ENCODE measurements at places on chromosomes 7 and 10.

DNA sequence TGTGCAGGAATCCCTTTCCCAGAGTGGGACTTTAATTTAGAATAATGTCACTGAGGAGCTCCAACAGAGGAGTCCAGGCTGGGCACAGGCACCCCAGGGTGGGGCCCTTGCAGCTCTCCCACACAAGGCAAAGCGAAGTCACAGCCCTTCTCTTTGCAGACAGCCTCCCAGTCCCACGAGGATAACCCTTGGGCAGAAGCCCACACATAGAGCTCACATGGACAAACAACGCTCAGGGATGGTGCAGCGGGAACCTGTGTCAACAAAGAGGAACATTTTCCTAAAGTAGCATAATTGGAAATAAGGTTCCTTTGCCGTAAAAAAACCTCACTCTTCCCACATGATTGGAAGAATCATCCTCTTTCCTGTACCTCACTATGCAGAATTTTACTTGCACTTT lies 29.3 kb upstream of the GGCT start:
- DNase-seq = no peak

GRCh38 chr7:37635346-37635745 lies 48.2 kb upstream of the GPR141 start:
- DNase-seq = no peak

DNA sequence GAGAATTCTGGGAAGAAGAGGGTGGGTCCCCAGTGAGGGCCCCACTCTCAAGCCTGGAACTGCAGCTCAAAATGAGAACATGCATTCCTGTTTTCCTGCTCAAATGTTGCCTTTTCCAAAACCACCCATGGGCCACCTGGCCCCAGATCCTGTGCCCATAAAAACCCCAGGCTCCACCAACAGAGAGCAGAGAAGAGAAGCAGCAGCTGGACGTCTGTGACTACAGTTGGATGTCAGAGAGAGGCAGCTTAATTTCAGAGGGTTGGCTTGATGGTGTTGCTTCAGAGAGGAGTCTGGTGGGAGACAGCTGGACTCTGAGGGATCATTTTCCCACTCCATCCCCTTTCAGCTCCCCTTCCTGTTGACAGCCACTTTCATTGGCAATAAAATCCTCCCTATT lies 256.4 kb downstream of the FZD1 start:
- DNase-seq = no peak

GRCh38 chr7:151595702-151596350 lies 76.1 kb upstream of the RHEB start:
- DNase-seq = no peak

DNA sequence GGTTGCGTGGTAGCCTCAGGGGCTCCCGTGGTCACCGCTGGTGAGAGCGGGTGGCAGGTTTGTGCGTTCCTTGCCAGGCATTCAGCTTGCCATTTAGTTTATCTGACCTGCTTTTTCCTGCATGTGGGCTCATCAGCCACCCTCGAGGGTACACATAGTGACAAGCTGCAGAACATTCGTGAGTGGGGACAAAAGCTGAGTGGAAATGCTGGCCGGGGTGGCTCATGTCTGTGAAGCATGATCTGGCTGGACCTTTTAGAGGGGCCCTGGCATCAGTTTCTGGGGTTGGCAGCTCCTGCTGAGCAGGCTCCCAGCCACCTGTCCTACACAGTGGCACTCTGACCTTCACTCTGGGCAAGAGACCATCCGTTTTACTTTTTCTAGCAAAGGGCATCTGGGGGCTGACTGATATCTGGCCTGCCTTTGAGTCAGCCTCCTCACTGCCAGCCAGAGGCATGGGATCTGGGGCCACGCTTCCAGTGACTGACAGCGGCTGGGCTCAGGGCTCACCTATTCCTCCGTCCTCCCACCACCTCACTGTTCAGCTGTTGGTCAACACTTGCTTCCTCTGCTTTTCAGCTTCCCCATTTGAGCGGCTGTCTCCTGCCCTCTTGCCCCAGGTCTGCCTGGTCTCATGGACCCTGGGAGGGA lies 75.0 kb downstream of the LANCL2 start:
- no peak for DNase-seq

DNA sequence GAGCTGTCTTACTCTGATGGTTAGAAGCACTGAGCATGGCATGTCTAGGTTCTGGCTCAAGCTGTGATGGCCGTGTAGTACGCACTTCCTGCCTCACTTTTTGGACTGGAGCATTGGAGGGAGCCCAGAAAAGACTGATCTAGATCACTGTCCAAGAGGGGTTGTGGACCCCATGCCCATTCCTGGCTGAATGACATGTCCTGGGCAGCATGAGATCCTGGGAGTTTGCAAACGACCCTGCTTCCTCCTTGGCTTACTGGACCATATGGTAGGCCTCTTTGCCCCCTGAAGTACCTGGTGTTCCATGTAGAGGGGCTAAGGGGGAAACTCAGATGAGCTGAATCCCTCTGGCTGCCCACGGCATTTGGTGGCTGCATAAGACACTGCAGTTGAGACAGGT lies 36.7 kb downstream of the ARHGAP22 start:
- DNase-seq = no peak

DNA sequence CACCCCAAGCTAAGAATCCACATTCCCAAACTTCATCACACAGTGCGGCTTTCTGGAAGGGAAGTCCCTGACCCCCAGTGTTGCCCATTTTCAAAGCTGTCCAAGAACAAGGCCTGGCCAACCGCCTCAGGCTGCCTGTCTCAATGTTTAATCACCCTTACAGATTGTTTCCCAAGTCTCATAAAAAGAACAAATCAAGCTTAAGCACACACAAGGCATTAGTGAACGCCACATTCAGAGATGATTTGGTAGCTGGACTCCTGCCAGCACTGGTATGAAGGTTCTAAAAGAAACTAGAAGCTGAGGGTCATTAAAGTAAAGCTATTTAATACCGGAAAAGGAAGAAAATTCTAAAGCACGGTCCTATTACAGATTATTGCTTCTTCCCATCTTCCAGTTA lies 35.6 kb downstream of the C10orf90 start:
- peak; percentile 60 for DNase-seq

DNA sequence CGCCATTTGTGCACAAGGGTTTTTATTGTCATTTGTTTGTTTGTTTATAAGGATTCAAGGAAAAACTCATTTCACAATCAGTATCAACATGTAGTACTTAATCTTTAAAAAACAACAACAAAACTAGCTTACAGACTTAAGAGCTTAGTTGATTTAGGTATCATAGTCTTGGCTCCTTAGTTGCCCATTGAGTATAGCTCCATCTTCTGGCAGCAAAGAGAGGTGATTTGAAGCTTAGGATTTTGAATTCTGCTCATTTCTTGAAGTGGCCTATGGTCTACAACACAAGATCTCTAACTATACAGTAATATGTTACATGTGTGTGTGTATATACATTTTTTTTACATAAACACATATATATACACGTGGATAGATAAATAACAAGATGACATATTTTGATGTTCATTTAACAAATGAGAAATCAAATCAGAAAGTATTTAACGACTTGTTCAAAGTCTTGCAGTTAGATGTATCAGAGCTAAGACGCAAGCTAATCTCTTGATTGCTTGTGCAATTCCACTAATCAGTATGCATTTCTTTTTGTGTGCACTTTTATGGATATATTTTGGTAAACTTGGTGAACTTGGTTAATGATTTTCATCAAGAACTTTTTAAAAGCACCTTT lies 307.3 kb downstream of the CAMK1D start:
- peak; percentile 41 for DNase-seq

DNA sequence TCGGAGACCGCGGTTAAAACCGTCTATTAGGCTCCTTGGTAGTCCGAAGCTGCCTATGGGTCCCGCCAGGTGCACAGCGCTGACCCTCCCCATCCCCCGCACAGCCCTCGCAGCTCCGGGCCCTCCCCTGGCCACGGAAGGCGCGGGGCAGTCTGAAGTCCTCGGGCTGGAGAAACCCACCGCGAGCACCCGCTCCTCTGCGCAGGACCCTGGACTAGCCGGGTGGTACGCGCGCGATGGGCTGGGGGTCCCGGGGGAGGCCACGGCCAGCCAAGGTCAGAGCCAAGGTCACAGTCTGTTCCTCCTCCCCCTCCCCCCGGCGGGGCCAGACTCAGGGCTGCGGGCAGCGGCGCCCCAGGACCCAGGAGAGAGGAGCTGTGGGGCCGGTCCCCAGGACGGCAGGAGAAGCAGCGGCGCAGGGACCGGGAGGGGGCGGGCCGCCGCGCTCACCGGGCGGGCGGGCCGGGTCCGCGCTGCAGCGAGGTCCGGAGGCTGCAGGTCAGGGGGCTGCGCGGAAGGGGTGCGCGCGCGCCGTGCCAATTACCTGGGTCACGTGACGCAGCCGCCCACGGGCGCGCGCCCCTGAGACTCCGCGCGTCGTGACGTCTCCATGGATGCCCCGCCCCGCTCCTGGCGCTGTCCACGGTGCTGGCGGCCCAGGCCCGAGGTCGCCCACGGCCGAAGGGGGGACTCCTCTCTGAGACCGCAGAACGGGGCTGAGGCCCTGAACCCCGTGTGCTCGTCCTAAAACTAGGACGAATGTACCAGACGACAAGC lies at the start of gene OGDHL:
Gene OGDHL, minus strand, starts transcription at position 535 of the 777 bp plus-strand sequence. CDS start 3,731 bp downstream, outside the sequence.
- no peak for DNase-seq

GRCh38 chr10:100114976-100115770 lies 33.5 kb upstream of the CPN1 start:
- DNase-seq = no peak

- no peak for DNase-seq
These were observed 312.8 kb downstream of the TNS3 start for GRCh38 chr7:47268851-47269836.

GRCh38 chr10:9605231-9605630 lies 1412.4 kb upstream of the CELF2 start:
- DNase-seq = no peak

- no peak for DNase-seq
These were observed 198.5 kb upstream of the KCTD7 start for GRCh38 chr7:66430164-66430545.

- no peak for DNase-seq
These were observed 32.6 kb upstream of the ARHGAP21 start for GRCh38 chr10:24756283-24756682.

GRCh38 chr10:51689536-51689935 lies 9.9 kb downstream of the CSTF2T start:
- no peak for DNase-seq

- DNase-seq = no peak
These were observed 11.2 kb upstream of the TSPAN14 start for GRCh38 chr10:80442879-80443278.

GRCh38 chr10:33143160-33143728 lies 185.2 kb upstream of the ITGB1 start:
- no peak for DNase-seq

DNA sequence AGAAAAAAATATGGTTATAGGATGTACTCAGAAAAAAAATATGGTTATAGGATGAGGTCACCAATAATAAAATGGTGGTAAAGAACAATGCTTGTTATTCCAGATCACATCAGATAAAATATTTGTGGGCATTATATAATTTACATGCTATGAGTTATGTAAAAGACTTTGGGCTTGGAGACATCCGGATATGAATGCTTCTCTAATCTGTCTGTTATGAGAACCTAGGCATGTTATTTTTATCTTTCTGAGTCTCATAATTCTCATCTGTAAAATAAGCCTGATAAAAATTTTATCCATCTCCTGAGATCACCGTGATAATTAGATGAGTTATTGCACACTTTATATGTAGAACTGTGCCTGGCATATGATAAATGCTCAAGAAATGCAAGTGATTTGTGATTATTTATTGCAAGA lies 37.8 kb downstream of the DKK1 start:
- DNase-seq = no peak

- no peak for DNase-seq
These were observed 29.9 kb upstream of the HNRNPH3 start for GRCh38 chr10:68301790-68302502.

DNA sequence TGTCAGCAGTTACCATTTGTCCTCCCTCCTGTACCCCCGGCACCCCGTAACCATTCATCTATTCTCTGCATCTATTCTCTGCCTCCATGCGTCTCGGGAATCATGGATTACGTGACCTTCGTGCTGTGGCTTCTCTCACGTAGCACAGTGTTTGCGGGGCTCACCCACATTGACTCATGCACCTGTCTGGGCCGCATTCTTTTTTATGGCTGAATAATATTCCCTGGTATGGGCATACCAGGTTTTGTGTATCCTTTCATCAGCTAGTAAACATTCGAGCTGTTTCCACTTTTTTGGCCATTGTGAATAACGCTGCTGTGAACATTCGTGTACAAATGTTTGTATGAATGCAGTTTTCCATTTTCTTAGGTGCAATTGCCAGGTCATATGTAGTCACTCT lies 17.7 kb downstream of the CUX1 start:
- DNase-seq = no peak

DNA sequence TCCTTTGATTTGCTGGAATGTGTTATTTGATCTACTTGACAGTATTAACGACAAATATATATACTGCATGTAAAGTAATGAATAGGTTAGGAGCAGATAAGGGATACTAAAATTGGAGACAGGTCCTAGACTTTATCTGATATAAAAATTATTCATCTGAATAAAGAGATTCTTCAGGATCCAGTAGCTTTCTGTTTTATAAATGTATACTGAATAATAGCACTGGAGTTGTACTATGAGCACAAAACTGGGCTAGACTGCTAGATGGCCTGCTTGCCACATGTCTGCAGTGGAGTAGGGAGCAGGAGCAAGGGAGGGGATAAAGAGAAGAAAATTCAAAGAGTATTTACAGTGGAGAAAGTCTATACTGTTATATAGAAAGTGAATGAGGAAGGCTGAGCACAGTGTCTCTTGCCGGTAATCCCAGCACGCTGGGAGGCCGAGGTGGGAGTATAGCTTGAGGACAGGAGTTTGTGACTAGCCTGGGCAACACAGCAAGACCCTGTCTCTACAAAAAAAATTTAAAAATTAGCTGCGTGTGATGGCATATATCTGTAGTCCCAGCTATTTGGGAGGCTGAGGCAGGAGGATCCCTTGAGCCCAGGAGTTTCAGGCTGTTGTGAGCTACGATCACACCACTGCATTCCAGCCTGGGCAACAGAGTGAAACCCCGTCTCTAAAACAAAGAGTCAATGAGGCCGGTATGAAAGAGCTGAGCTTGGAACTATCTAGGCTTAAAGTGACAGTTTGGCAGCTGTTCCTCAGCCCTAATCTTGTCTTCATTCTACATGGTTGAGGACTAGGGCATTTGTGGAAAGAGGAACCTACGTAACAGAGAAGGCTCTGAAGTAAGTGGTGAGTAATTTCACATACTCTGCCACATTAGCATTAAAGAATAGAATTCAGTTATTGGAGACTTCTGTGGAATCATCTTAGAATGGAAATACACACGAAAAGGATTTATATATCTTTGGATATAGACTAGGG lies 41.8 kb downstream of the CD36 start:
- no peak for DNase-seq

GRCh38 chr7:51930834-51931233 lies 614.2 kb upstream of the COBL start:
- DNase-seq = no peak

DNA sequence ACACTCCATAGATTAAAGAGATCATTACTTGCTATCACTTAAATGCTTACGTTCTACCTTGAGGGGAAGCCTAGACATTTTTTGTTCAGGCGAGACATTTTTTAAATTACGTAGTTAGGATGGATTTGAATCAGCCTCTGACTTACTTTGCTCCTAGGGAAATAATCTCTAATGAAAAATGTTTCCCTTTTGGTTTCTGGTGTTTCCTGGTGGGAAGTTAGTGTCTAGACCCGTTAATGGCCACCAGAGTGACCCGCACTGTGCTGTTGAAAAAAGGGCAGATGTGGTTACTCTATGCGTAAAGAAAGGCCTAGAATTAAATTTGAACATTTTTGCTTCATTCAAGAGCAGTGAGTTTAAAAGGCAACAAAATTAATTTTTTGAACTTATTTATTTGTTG lies 3.8 kb downstream of the ZNF365 start:
- DNase-seq = no peak

GRCh38 chr7:44263326-44264082 lies 61.9 kb downstream of the CAMK2B start:
- no peak for DNase-seq
